T-helper 9 cell (primary cell): ENCODE measurements at places on chromosomes 11 and 22.
A peak's percentile ranks its signal among the peaks of the same experiment; 100 is the strongest.

DNA sequence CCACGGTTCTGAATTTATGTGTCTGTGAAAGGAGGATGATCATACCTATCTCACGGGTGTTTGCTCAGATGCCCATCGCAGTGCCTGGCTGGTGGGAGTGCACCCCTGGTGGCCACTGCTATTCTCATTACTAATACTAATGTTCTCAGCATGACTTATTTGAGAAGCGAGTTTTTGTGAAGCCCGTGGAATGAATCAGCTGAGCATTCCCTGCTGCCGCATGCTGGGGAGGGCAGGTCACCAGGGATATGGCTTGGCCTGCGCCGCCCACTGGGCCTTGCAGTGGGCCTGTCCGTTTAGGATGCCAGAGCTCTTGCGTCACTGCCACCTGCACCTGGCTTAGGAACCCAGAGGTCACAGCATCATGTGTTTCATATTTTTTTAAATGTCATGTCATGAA lies 16.9 kb downstream of the CTTN start:
- no peak for DNase-seq

- no peak for DNase-seq
Observed at GRCh38 chr11:88377144-88377543, 39.6 kb upstream of the CTSC start.

- no peak for DNase-seq
Observed at GRCh38 chr11:17197431-17197898, 10.3 kb downstream of the PIK3C2A start.

GRCh38 chr11:35676611-35676965 lies 14.0 kb downstream of the TRIM44 start:
- DNase-seq: no peak

GRCh38 chr11:107849790-107850189 lies 8.8 kb downstream of the SLC35F2 start:
- DNase-seq: no peak

DNA sequence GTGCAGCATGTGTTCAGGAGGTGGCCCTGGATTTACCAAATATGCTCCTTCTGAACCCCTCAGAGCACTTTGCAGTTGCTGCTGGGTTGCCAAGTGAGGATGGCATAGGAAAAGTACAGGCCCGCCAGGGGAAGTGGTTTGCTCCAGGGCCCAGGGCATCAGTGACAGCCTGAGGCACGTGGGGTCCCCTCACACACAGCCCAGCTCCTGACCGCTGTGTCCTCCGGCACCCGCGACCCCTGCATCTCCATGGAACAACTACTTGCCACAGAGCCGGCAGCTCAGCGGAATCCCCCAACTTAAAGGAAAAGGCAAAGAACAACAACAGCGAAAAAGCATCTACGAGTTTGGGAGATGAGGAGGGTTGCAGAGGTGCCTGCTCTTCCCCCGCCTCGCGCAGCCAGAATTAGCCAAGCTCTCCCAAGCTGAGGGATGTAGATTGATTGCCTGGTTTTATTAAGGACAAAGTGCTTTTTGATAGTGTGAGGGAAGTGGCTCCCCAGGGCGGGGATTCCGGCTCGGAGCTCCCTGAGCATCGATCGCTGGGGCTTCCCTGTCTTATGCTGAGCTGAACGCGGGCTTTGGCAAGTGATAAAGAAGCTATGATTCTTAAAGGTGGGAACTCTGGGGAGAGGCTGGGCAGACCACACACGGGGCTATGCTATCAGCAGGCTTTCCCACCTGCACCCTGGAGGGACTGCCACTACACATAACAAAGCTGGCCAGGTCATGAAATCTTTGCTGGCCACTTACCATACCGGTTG lies 174.5 kb downstream of the CEP164 start:
- no peak for DNase-seq

DNA sequence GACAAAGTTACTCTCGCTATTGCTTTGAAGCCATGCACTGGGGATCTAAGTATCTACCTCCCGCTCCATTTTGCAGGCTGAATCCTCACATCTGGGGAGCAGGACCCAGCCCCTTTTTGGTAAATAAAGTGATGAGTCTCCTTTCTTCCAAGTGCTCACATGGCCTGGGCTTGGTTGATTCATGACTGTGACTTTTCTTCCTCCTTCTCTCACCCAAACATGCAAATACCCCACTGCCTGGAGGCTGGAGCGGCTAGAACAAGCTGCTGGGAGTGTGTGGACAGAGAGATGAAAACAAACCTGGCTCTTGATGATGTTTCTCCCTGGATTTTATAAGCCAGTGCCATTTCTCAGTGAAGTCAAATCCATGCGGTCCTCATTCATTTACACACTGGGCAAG lies 72.7 kb downstream of the TRIM29 start:
- DNase-seq: no peak

DNA sequence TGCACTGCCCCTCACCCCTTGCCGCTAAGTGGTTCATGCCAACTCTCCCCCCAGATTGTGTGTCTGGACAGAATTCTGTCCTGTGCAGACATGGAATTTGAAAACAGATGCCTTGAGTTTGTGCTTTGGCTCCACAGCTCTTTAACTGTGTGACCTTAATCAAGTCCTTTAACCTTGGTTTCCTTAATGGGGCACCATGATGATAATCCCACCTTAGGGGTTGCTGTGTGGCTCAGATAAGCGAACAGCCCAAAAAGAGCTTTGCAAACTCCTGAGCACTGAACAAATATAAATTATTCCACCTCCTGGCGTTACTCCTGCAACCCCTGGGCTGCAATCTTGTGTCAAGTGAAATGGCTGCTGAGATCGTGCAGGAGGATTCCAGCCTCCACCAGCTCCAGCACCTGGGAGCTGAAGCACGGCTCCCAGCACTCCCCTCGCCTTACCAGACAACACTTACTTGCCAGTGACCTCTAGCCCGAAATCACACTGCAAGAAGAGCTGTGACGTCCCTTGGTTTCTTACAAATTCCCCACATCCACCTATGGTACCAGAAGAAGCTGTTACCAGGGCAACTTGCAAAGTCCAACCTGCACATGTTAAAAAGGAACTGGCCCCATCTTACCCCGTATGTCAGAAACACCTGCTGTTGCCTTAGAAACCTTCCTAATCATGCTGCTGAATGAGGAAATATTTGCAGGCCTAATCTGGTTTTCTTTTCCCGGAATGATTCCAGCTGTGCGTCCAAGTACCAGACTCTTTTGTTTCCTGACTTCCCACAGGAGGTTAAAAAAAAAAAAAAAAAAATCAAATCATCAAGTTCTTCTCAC lies 13.2 kb downstream of the VPS37C start:
- DNase-seq: no peak

DNA sequence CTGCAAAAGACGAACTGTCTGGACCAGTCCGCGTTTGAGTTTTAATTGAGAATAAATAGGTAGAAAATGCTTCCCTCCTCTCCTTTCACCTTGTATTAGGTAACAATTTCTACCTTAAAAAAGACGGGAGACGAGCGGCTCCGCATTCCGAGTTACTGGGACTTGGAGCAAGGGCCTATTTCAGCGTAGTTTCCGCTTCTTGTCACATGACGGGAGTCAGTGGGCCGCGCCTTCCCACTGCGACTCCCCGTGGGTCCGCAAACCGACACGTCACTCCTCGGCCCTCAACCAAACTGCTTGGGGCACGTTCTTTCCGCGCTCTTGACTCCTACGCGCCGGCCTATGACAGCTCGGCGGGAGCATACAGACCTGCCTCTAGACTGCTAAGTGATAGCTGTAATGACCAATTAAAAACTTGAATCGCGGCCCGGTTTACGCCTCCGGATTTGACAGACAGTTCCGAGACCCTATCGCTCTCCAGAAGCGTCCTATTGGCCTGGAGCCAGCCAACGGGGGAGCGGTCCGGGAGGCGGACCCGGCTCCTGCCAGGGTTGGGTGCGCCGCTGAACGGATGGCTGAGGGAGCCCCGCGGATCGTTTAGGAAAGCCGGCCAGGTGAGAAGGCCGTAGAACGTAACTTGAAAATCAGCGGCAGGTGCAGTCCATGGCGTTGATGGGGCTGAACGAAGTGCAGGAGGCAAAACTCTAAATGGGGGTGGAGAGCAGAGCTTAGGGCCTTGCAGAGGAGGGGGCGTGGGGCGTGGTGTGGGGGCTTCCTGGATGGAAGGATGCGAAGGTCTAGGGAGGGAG lies at the start of gene STT3A:
Gene STT3A (plus strand): TSS at position 548 of the 809 bp plus-strand sequence. CDS start 3,064 bp downstream, outside the sequence.
- peak; percentile 94 for DNase-seq

- no peak for DNase-seq
Observed at GRCh38 chr22:24416611-24417010, 10.8 kb upstream of the ADORA2A start.

DNA sequence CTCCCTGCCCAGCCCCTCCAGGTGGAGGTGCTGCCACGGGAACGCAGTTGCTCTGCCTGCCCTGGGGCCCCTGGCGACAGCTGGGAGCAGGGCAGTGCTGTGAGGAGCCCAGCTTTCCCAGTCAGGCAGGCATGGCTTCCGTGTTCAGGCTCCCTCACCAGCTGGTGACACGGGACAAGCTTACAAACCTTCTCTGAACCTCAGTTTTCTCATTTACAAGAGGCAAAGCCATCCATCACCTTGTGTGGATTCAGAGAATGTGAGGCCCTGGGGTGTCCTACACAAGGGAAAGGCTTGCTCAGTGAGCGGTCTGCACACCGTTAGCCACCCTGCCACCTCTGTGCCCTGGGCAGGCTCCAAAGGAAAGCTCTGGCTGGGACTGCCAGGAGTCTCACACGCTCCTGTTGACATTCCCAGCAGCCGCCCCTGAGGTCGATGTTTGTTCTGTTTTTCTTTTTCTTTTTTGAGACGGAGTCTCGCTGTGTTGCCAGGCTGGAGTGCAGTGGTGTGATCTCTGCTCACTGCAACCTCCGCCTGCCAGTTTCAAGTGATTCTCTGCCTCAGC lies 23.5 kb downstream of the SUN2 start:
- no peak for DNase-seq

GRCh38 chr22:43811777-43812148 lies 342 bp downstream of the EFCAB6 start:
- DNase-seq: no peak

GRCh38 chr11:69167916-69168691 lies 12.4 kb downstream of the SMIM38 start:
- no peak for DNase-seq

DNA sequence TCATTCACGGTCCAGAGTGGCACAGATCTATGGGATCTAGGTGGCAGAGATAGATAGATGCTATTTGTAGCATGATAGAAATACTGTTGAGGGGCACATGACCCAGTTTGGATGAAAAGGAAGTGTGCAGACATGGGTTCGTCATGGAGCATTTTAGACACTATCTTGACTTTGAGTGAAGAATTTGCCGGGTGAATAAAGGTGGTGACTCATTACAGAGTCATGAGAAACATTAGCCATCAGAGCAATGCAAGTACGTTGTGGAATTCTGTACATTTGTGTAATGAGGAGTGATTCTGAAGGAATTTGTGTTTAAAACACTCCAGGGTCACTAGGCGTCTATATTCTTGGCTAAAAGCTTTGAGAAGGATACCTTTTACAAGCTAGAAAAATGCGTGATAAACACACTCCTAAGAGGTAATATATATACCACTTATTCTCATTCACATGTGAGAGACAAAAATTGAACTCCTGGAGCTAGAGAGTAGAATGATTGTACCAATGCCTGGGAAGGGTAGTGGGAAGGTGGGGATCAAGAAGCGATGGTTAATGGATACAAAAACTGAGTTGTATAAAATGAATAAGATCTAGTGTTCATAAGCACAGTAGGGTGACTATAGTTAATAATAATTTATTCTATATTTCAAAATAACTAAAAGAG lies 593.7 kb upstream of the LUZP2 start:
- no peak for DNase-seq

DNA sequence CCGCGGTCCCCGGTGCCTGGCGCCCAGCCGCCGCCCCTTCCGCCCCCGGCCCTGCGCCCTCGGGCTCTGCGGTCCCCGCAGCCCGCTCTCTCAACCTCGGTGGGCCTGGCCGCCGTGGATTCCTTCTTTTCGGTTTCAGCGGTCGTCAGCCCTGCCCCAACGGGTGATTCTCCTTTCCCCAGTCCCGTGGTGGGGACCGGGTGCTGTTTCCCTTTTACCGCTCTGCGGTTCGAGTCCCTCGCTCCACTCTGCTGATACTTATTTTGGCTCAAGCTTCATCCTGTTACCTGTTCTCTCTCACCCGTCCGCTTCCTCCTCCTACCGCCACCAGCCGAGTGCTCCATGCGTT lies 494 bp downstream of the ZDHHC5 start:
- DNase-seq: no peak

GRCh38 chr11:59221441-59221840 lies 8.7 kb upstream of the MPEG1 start:
- no peak for DNase-seq

DNA sequence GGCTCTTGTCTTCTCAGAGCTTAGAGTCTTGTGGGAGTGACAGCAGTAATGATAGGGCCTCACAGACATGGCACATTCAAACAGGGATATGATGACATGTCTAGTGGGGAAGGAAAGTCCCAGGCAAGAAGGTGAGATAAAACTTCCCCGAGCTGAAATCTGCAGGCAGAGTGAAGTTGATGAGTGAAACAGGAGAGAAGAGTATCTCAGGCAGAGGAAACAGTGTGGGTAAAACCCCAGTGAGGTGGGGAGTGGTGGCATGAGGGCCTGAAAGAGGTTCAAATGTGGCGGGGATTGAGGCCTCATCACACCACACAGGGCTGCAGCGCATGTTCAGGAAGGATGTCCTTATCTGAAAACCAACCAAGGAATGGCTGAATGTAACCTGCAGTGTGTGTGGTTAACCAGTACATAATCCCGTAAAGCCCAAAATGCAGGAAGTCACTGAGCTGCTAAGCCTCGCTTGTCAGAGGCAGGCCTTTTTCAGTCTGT lies 153.8 kb upstream of the E2F8 start:
- DNase-seq: no peak

DNA sequence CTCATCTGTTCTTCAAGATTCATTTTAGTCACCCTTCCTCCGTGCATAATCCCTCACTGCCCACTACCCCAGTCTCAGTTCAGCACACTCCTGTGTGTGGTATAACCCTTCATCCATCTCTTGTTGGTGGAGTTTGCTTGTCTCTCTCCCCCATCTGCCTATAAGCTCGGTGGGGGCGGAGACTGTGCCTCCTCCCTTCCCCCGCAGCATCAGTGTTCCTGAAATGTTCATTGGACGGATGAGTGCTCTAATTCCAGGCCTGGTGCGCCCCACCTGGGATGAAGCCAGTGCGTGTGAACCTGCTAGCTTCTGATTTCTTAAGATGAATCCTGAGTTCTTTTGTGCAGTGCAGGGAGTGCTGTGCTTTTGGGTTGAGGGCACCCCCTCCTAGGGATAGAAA lies 100.0 kb downstream of the GRIK4 start:
- no peak for DNase-seq

- DNase-seq: no peak
Observed at GRCh38 chr22:42366806-42367581, 65.2 kb downstream of the NFAM1 start.

DNA sequence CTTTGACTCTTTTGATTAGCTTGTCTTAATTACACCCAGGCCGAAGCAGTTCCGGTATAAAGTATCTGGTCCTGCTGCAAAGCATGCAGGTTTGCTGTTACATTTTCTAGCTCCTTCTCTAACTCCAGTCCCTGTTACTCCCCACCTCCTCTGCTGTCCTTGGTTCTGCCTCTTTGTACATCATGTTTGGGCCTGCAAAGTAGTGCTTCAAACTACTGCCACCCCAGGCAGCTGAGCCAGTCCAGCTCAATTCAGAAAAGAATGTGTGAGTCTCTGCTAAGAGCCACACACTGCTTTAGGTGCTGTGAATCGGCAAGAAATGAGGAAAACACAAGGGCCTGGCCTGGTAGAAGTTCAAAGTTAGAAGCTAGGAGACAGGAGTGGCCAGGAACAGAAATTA lies 136.0 kb downstream of the SERGEF start:
- DNase-seq: no peak
